Right renal pelvis (tissue), 4 donors: ENCODE measurements at places on chromosomes 12 and 14. TPM values are rescaled to one million over a fixed set of nuclear protein-coding genes. Genes with fewer than 3 reads are reported as not detected.

The LHX5 gene
- polyA plus RNA-seq = not detected

The ANO4 gene
- polyA plus RNA-seq = 0.96 TPM

The CIDEB gene
- 24.0 TPM for polyA plus RNA-seq

The ALDH1L2 gene
- 1.00 TPM for polyA plus RNA-seq

GRCh38 chr12:62736596-62736995 is 198.4 kb downstream of the PPM1H start:
- DNase-seq = no peak

- no peak for DNase-seq
Measured at GRCh38 chr14:52052288-52052943, 16.4 kb downstream of the NID2 start.

DNA sequence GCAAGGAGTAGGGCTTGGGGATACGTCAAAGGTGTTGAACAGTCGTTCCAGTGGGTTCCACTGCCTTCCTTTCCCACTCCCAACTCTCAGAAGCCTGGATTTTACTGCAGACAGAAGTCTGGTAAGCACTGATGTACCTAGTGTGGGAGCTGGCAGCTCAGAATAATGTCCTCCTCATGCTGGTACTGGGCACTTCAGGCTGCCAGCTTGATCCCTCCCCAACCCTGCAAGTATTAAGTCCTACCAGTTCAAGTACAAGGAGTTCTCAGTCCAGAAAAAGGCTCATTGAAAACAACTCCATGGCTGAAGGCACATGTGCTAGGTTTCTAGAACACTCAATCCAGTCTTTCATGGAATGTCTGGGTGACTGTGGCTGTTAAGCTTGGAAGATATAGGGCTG is 304.3 kb downstream of the NUAK1 start:
- no peak for DNase-seq

GRCh38 chr12:123602651-123603195 is 824 bp downstream of the DDX55 start:
- no peak for DNase-seq

GRCh38 chr14:73752297-73752992 is 38.3 kb upstream of the PNMA1 start:
- DNase-seq = no peak

- DNase-seq = no peak
Measured at GRCh38 chr14:103544388-103545218, 15.6 kb downstream of the TRMT61A start.

DNA sequence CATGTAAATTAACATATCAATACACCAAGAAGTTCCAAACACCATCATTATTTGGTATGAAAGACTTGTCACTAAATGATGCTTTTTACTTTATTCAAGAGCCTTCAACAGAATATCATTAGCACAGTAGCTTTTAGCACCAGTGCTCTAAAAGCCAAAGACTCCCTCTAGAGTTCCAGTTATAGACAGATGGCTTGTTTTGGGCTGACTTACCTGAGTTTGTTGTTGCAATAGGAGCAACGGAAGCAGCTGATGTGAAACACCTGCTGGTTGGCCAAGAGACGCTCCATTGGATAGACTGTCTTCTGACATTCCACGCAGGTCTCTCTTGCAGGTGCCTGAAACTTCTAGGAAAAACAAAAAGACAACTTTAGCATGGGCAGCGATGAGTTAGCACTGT is 14.5 kb upstream of the CERS5 start:
- DNase-seq = no peak

DNA sequence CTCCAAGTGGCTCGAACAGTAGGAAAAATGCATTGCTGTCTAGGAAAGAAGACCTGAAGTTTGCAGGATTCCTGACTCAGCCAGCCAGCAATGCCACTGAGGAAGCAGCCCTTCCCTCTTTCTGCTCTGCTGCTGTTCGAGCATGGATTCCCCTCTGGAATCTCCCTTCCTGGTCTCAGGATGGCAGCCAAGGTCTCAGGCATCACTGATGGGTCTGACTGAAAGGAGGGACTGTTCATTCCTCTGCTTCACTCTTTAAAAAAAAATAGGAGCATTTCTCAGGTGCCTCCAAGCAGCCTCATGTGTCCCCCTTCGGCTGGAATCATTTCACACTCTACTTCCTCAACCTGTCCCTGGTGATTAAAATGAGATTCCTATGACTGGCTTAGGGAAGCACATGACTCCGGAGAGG is 62.4 kb downstream of the SLC15A4 start:
- DNase-seq = no peak

DNA sequence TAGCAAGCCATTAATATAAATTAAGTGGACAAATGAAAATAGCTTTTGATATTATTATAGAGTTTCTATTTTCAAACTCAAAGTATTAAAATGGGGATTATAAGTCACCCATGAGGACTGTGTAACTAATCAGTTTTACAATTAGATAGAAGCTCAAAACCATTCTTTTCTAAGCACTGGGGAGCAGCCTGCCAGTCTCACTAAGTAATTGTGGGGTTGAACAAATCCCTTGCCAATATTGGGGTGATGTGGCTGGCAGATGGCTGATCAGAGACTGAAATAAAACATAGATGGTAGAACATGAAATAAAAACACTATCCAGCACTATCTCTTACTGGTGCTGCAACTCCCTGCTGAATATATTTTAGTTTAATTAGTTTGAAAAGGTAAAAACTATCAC is 353.2 kb downstream of the FLRT2 start:
- no peak for DNase-seq

GRCh38 chr14:34867199-34867598 is 8.0 kb downstream of the BAZ1A start:
- DNase-seq = no peak

GRCh38 chr12:75786070-75786469 is 245.5 kb downstream of the PHLDA1 start:
- no peak for DNase-seq

DNA sequence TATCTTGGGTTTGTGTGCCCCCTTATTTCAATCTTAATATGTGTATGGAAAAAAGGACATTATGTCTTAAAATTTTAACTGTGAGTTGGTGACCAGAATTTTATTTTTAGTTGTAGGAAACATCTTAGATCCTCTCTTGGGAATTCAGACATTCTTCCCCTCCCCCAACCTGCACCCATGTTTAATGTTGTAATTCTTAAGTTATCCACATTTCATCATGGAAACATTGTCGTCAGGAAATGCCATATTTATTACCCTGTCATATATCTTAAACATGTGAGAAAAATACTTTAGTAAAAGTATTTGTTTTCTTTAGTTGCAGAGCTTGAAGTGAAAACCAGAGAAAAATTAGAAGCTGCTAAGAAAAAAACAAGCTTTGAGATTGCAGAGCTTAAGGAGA is 30.3 kb downstream of the YEATS4 start:
- no peak for DNase-seq

GRCh38 chr12:121089031-121089812 is 43.5 kb upstream of the P2RX7 start:
- DNase-seq = no peak

DNA sequence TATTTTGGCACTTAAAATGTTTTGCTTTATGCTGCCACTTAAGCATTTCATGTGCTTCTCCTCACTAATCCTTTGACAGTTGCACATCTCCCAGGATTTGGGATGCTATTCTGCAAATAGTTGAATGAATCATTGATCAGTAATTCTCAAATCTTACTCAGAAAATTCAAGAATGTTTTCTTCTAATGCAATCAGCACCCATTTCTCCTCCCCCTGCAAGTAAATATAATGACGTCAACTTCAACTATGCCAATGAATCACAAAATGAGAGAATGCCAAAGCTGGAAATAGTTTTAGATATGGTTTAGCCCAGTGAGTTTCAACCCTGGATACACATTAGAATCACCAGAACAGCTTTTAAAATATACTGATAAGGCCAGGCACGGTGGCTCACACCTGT is 2.1 kb upstream of the BLOC1S1 start:
- DNase-seq = no peak

GRCh38 chr12:128075332-128075731 is 191.6 kb upstream of the TMEM132C start:
- DNase-seq = no peak

DNA sequence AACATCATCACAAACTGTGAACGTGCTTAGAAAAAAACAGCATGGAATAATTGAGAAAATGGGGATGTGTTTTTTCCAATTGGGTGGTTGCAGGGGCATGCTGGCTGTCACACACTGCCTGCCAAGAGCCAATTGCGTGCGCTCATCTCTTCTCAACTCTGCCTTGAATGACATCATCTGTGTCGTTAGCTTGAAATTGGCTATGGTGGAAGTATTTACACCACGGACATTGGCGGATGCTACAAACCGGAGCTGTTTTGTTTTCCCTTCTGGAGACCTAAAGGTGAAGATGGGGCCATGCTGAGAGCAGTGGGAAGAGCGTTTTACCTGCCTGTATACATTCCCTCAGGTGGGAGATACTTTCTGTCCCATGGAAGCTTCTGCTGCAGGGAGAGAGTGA is 71.5 kb downstream of the PRMT8 start:
- no peak for DNase-seq

DNA sequence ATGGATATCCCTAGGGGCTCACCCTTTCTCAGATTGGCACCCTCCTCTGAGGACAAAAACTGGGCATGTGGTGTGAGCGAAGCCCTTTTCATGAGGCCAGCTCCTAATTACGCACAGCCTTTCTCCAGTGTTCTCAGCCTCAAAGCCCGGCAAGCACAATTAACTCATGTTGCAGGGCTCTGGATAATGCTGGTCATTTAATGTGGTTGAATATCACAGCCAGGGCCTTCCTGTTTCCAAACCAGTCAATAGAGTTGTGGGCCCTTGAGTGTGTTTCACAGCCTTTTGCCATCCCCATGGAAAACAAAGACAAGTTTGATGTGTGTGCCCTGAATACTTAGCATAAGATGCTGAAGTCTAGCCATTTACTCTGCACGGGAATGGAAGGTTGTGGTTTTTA is 114.2 kb upstream of the ARHGAP5 start:
- no peak for DNase-seq

DNA sequence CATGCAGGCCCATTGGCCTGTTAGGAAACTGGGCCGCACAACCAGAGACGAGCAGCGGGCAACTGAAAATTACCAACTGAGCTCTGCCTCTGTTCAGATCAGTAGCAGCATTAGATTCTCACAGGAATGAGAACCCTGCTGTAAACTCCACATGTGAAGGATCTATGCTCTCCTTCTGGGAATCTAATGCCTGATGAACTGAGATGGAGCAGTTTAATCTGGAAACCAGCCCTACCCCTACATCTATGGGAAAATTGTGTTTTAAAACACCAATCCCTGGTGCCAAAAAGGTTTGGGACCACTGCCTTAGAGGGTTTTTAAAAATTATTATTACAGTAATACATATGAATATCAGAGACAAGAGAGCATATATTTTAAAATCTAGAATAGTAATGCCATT is 1144.5 kb downstream of the FSCB start:
- no peak for DNase-seq

DNA sequence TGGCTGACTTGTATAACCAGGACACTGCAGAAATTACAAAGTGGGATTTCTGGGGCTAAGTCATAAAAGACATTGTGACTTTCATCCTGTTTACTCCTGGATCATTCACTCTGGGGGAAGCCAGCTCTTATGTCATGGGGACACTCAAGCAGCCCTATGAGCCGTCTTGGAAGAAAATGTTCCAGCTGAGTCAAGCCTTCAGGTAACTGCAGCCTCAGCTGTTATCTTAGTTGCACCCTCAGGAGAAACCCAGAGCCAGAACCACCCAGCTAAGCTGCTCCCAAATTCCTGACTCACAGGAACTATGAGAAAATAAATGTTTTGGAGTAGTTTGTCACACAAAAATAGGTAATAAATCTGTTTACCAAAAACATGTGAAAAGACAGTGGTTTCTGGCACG is 43.1 kb upstream of the GXYLT1 start:
- no peak for DNase-seq

DNA sequence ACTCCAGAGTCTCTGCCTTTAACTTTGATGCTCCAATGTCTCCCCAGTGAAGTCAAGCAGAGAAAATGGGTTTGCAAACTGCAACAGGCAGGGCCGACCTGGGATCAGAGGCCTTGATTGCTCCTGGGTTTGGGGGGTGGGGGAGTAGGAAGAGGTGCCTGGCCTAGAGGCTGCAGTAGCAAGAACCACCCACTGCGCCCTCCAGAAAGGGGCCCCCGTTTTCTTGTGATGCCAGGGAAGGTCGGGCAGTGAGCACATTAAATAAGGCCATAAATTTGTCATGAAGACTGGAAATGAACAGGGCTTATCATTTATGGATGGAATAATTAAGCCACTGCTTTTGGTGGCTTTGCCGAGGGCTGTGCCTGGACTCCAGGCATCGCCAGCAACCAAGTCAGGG is 38.2 kb upstream of the FAM222A start:
- DNase-seq = no peak

DNA sequence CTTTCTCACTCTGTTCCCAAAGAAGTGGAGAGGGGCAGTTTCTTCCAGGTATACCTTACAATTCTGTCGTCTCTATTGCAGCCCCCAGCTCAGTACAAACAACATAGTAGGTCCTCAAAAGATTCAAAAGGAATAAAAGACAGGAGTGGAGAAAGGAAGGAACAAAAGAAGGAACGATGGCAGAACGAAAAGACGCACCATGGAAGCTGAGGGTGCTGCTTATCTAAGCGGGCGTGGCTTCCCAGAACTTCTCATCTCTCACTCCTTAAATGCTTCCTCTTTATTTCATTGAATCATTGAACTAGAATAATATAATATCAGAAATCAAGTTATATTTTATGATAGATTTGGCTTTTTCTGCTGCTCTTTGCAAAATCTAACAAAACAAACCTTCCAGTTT is 13.7 kb upstream of the LTA4H start:
- no peak for DNase-seq

GRCh38 chr14:61322799-61323290 is 1.5 kb downstream of the PRKCH start:
- DNase-seq = no peak

- no peak for DNase-seq
Measured at GRCh38 chr12:46983393-46983793, 96.0 kb upstream of the PCED1B start.

- no peak for DNase-seq
Measured at GRCh38 chr12:29081101-29081500, 68.0 kb upstream of the FAR2 start.

DNA sequence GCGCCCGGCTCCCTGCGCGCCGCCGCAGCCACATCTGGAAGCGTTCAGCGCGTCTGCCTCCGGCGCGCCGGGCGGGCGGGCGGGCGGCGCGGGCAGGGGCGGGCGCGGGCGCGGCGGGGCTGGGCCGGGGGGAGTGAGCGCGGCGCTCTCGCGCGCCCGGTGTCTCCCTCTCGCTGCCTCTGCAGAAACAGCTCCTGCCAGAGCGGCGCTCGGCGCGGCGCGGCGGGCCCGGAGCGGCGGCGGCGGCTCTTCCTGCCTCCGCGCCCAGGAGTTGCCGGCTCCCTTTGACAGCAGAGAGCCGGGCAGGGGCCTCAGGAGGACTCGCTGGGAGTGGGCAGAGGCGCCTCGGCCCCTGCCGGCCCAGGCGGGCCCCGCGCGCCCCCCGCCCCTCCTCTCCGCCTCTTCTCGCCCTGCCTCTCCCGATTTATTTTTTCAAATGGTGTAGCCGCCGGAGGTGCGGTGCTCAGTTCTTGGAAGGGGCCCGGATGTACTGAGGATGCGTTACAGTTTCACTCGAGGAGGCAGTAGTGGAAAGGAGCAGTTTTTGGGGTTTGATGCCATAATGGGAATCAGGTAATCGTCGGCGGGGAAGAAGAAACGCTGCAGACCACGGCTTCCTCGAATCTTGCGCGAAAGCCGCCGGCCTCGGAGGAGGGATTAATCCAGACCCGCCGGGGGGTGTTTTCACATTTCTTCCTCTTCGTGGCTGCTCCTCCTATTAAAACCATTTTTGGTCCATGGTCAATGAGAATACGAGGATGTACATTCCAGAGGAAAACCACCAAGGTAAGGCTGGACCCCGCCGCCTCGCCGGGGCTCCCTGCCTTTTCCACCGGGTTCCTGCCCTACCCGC is at the start of gene CACNA1C:
Gene CACNA1C, plus strand, starts transcription at position 162 of the 853 bp plus-strand sequence. Its CDS starts 576 bp downstream, at position 738.
- no peak for DNase-seq
